ENCODE measurements at places on chromosomes 6 and 20.

DNA sequence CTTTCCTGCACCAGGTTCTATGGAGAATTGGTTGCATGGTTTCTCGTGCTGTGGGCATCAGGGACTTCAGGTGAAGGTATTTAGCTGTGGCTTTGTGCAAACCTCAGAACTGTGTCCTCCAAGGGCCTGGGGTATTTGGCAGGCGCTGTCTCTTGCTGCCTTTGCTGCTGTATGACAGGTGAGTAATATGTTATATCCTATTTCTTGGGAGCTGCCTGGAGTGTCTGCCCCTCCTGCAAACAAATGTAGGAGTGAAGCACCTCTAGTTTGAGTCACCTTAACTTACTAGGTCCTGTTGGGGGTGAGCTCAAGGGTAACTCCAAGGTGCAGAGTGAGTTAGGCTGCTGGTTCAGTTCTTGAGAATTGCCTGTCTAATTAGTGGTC is 177.7 kb upstream of the RNF24 start:
- DNase-seq = no peak

GRCh38 chr6:38459291-38459690 is 180.4 kb downstream of the BTBD9 start:
- DNase-seq = no peak

GRCh38 chr6:118873239-118873638 is 20.7 kb upstream of the ASF1A start:
- DNase-seq = no peak

- no peak for DNase-seq
These were observed 7.4 kb downstream of the FAM209B start for GRCh38 chr20:56540415-56540814.

DNA sequence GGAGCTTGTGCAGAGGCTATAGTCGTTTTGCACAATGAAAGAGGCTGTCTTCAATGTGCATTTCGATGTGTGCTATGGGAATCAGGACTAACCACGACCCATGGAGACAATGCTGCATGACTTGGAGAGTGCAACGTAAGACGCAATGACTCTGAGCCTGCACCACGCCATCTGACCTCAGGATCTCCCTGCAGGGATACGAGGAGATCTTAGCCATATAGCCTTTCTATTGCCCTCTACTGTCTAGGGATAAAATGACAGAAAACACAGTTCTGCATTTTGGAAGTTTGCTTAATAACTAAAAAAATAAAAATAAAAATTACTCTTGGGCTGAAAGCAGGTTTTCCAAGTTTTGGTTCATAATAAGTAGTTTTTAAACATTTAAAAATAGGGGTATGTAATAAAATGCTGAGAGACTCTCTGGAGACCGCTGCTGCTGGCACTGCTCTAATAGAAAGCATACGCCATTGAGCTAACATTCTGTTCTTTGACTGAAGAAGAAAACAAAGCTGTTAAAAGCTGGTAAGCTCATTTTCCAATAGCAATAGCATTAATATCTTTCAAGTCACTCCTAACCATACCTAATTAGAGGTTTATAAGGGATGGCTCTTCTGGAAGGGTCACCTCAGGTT is 87.2 kb downstream of the PDE7B start:
- DNase-seq = no peak

DNA sequence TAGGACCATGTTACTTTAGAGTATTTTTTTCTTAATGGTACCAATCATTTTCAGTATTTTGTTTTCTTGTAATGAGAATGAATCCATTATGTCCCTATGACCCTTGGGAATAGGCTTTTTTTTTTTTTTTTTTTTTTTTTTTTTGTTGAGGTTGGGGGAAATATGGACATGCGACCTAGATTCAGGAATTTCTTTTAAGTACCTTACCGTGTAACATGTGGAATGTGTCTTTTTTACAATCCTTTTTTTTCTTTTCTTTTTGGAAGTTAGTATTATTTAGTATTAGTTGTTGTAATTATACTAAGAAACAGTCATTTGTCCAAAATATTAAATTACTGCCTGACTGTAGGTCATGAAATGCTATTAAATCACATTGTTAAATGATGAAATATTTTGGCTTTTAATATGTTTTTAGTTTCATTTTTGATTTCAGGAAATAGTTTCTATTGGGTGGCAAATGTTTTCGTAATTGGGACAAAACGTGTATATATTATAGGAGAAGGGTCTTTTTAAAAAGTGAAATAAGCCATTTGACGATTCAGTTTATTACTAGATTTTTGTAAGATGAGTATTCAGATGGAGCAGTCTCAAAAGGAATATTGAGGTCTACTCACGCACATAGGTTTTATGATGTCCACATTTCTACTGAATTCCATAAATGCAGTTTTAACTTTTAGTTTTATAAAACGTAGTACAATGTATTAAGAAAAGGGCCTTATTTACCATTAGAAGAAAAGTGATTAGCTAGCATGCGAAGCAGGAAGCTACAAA is 4.9 kb downstream of the ARID1B start:
- DNase-seq = peak; percentile 25

DNA sequence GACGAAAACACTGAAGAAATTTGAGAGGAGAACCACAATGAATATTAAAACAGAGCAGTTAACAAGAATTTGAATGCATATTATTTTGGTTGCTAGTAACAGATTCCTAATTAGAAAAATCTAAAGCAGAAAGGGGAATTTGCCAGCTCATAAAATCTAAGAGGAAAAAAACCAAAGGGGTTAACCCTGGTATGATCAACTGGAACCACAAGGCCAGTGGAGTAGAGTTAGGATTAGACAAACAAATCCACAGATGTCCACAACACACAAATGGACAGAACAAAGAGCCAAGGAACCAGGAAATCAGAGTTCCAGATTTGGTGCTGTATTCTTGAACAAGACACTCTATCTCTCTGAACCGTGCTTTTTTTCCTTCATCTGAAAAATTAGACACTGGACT is 195.0 kb downstream of the TASP1 start:
- DNase-seq = no peak

GRCh38 chr20:33059136-33059535 is 5.4 kb downstream of the BPIFB3 start:
- no peak for DNase-seq

- no peak for DNase-seq
These were observed 40.2 kb upstream of the RBM24 start for GRCh38 chr6:17240803-17241500.

- no peak for DNase-seq
These were observed 289.9 kb downstream of the KIF16B start for GRCh38 chr20:16283307-16283706.

GRCh38 chr6:39181333-39181732 is 47.9 kb downstream of the KCNK5 start:
- DNase-seq = no peak

Data from NCI-H774 (cell line).